ENCODE measurements at places on chromosomes 1 and 21.

GRCh38 chr1:108785264-108785663 is 38.8 kb downstream of the STXBP3 start:
- DNase-seq: no peak

DNA sequence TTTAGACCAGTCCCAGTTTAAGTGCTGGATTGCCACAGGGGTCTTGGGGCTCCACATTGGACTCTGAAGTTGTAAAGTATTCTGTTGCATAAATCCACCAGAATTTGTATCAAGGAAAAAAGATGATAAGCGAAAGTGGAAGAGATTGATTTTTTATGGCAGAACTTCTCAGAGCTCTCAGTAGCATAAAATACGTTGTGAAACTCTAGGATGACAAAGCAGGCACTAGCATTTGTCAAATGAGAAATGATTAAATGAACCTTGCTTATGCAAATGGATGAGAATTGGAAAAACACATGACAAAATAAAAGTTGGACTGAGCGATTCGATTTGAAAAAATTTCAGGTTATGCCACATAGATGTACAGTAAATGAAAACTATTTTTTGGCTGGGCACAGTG is 253.8 kb upstream of the RAB4A start:
- no peak for DNase-seq

DNA sequence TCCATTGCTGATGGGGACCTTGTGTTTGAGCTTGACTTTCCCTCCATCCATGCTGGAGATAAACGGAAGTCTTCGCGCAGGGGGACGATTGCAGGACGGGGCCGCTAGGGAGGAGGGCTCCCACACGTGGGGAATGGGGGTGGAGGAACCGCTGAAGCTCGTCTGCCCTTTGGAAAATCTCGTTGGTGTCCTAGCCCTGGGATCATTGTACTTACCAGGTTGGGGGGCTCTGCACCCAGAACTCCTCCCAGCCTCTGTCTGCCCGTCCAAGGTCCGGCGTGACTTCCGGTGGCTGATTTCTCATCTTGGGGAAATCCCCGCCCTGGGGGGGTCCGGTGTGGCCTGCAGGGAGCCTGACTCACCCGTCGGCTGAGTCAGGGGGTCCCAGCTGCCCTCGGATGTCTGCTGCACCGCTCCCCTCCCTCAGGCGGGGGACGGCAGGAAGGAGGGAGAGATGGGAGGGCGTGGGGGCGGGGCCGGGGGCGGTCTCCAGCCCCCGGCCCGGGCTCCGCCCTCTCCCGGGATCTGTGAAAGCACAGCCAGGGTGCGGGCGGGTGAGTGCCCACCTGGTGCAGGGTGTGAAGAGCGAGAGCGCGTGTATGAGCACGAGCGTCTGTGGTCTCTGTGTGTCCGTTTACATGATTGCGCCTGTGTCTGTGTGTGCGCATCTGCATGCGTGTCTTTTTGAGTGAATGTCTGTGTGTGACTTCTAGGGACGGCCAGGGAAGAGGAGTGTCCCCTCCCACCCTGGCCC is 35.8 kb downstream of the PIK3CD start:
- DNase-seq: peak; percentile 31

DNA sequence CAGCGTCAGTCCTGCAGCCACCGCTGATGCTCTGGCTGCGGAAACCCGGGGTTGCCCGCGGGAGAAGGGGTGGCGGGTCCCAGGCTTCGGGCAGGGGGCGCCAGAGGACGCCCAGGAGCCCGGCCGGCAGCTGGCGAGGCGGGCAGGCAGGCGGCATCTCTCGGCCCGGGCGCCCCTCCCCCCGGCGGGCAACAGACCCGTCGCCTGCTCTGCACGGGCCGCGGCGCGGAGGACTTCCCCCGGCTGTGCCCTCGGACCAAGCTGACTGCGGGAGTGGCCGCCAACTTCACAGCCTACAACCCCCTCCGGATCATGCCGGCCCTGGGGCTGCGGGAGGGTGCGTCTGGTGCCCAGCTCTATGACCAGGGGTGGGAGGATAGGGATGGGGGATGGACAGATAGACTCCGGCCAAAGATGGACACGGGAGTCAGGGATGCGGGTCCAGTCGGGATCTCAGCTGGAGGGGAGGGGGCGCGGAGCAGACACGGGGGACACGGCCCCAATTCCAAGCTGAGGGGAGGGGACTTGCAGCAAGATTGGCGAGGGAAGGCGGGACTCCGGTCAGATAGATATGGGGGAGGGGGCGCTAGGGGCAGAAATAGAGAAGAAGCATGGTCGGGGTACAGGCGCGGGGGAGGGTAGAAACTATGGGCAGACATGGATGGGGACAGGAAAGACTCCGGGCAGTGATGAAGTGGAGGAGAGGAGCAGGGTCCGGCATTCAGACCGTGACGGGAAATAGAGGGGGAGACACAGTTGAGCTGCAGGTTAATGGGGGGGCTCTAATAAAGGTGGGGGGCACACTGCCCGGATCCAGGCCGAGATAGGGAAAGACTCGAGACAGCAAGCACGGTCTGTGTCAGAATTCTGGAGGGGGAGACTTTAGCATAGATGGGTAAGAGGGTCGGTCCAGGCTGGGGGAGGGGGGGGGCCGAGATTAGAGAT is 1.1 kb downstream of the ADGRB2 start:
- peak; percentile 48 for DNase-seq

DNA sequence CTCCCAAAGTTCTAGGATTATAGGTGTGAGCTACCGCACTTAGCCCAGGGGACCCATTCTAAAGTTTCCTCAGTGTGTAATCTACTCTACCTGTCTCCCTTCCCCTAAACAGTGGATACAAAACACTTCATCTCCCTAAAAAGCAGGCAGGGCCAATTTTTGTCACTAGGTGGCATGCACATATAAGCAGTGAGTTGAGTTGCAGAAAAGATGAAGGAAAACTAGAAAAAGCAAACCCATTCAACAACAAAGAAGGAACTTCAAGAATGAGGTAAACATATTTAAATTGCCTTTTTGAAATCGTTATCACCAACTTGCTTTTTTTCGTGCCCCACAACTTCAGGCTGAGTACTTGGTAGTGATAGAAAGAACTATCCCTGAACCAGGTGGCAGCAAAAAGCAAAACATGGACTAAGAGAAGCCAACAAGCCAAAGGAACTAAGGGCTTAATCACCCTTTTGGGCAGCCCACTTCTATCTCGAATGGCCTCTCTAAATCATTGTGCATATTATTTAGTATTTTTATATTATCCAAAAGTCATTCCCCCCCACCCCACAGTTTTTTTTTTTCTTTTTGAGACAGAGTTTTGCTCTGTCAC is 19.7 kb upstream of the ALDH9A1 start:
- DNase-seq: peak; percentile 4

DNA sequence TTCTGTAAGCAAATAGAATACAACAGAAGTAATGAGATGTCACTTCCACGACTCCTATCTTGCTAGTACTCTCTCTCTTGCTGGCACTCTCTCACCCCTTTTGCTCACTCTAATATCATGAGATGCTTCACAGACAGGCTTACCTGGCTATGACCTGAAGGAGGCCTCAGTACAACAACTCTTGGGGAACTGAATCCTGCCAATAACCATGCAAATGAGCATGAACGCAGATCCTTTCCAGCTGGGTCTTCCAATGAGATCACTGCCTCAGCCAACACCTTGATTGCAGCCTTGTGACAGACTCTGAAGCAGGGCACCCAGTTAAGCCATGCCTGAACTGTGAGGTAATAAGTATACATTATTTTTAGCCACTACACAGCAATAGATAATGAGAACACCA is 53.1 kb upstream of the ADAR start:
- DNase-seq: no peak

DNA sequence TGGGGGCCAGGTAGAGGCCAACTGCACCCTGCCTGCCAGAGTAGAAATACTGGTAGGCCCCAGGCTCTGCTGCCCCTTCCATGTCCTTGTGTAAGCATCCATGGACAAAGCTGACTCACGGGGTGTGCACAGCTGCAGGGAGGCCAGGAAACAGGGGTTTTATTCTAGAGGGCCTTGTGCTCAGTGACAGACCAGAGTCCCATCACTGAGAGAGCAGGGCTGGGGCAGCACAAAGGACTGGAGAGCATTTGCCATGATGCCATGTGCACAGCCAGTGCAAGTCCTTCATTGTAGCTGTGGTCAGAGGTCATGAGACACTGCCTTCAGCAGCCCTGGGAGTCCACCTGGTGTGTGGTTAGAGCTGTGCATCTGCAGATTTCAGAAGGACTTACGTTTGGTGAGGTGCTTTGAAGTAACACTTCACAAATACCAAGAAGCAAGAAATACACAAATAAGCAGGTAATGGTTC is 8.1 kb downstream of the ARF1 start:
- no peak for DNase-seq

DNA sequence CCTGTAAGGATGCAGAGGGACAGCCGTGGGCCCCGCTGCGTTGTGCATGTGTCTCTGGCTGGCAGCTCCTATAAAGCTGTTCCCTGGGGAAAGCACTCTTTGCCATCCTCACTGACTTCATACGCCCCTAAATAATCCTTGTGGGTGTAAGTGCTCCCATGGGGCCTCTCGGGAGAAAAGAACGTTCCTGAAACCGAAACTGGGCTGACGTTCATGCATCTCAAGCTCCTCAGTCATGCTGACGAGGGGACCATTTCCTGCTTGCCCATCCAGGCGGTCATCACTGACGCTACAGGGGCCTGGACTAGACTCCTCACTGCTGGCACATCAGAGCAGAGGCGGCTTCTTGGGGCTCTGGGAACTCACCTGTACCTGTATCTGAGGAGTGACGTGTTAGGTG is 73.1 kb upstream of the USP24 start:
- no peak for DNase-seq

- DNase-seq: no peak
These were observed 102.0 kb upstream of the VANGL1 start for GRCh38 chr1:115539736-115540135.

DNA sequence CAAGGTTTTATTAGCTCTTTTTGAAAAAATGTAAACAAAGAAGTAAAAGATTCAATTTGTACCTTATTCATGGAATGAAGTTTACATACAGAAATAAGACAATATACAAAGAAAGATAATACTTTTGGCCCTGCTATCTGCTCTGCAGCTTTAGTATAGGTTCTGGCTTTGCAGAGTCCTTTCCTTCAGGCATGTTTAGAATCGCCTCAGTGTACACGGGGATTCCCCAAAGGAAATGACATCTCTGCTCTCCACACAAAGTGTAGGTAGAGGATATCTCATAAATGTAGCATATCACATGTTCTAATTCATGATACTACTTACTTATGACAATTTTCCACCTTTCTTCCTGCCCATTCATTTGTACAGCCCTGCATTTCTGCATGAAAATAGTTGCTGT is 222.6 kb upstream of the DPYD start:
- no peak for DNase-seq

GRCh38 chr1:228163007-228163753 is 2.4 kb upstream of the IBA57 start:
- DNase-seq: no peak

DNA sequence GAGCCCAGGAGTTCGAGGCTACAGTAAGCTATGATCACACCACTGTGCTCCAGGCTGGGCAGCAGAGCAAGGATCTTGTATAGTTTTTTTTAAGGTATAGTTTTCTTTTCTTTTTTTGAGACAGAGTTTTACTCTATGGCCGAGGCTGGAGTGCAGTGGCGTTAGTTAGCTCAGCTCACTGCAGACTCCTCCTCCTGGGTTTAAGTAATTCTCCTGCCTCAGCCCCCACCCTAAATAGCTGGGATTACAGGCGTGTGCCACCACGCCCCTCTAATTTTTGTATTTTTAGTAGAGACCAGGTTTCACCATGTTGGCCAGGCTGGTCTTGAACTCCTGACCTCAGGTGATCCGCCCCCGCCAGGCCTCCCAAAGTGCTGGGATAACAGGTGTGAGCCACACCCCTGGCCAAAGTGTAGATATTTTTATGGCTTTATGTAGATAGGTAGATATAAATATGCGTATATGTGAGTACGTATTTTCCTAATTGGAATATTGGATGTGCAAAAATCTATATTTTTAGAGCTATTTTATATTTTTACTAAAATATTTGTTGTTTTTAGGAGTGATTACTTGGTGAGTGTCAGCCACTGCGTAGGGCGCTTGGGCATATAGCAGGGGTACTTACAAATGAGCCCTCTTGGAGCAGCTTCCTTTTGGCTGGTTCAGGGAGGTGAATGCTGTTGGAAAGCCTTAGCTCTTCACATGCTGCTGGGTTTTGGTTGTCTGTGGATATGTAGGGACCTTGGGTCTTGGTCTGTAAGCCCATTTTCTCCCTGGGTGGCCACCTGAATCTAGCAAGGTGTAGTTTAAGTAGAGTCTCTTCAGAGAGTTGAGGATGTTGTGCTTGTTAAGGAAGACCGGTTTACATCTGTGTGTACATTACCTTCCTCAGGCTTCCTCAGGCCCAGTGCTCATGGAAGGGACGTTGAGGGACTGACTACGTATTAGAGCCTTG is 9.5 kb downstream of the KDM4A start:
- no peak for DNase-seq

- DNase-seq: no peak
These were observed 153.0 kb downstream of the TNFSF18 start for GRCh38 chr1:172897738-172898137.

DNA sequence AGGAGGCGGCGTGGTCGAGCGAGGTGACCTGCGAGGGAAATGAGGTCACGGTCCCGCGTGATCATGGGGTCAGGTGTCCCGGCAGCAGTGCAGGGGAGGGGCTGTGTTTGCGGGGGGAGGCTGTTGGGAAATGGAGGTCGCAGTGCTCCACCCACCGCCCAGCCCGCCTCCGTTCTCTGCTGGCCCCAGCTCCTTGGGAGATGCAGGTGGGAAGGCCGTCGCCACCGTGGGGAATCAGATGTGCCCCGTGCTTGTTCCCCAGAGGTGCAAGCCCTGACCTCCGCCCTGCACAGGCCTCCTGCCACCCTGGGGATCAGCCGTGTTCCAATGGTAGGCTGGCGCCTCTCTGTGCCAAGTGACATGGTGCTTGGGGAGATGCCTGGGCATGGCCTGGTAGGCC is 95.7 kb downstream of the PRDM16 start:
- DNase-seq: no peak

GRCh38 chr21:42112238-42112637 is 41.1 kb downstream of the UMODL1 start:
- no peak for DNase-seq

DNA sequence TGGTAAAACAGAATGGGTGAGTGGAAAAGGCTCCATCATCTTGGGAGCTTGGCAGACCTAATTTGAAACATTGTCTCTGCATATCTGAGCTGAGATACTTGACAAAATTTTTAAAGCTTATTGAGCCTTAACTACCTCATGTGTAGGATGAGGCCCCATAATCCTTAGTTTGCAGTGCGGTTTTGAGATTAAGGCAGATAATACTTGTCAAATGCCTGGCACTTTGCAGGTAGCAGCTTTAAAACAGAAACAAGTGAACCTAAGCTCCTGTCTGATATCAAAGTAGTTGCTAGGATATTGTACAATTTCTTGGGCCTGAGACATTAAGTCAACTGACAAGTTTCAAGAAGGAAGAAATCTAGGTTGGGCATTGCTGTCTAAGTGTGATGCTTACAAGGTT is 65.3 kb downstream of the TBX19 start:
- DNase-seq: no peak

GRCh38 chr1:23646091-23646490 is 45.5 kb upstream of the RPL11 start:
- no peak for DNase-seq

- DNase-seq: no peak
These were observed 103.7 kb upstream of the SOD1 start for GRCh38 chr21:31555741-31556191.

- no peak for DNase-seq
These were observed 53.1 kb downstream of the SH3GLB1 start for GRCh38 chr1:86757272-86757984.

- DNase-seq: no peak
These were observed 141.3 kb downstream of the NRIP1 start for GRCh38 chr21:14923468-14923867.

GRCh38 chr1:193216920-193217319 is 30.5 kb upstream of the B3GALT2 start:
- no peak for DNase-seq

- no peak for DNase-seq
These were observed 19.8 kb upstream of the ACBD6 start for GRCh38 chr1:180522213-180522515.

All from hypothalamus (tissue), 51 donors.